Stimulated activated CD8-positive, alpha-beta memory T cell treated with anti-CD3 and anti-CD28 coated beads, Interleukin-4, amount 100 ng/mL, for 4 hours (primary cell): ENCODE measurements at places on chromosomes 5 and 9.
A peak's percentile ranks its signal among the peaks of the same experiment; 100 is the strongest.

DNA sequence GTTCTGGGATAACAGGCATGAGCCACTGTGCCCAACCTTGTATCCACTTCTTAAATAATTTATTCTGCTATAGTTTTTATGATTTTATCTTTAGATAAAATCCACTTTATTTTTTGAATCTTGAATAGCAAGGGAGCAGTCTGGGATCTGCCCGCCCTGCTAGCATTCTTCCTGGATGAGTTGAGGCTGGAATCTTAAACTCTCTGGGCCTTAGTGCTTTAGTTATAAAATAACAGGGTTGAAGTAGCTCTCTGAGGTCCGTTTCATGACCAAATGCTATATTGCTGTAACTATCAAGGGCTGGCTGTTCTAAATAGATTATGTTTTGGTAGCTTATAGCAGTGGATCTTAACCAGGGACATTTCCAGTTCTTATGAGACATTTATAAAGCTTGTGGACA, 20.8 kb downstream of the ACER2 start:
- DNase-seq, result no peak

GRCh38 chr9:29214690-29215253, 1641.5 kb upstream of the C9orf72 start:
- DNase-seq, result no peak

DNA sequence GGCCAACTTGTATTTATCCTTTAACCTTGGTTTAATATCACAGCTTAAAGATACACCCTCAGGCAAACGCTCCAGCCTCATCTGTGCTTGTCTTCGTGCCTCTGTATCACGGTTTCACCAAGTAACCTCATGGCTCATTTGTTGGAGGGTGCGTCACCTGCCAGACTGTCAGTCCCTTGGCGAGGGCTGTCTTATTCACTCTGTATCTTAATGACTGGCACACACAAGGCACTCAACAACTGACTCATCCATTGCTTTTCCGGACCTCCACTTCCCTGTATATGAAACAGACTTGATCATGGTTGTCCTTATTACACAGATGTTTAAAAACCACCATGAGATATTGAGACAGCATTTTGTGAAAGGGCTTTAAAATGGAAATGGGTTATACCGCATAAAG, 28.0 kb downstream of the LCP2 start:
- peak; percentile 43 for DNase-seq

DNA sequence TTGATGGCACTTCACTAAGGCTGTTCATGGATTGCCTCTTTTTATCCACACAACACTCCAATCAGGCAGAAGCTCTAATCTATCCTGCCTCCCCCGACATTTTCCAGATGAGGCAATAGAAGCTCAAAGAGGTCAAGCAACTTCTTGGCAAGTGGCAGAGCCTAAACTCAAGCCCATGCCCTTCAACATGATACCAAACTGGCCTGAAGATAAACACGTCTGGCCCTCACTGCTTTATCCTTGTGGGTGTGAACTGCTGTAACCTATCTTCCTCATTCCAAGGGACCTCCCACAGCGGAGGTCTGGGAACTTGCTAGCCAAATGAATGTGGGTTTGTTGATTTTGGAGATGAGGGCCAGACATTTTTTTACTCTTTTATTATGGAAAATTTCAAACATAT, 9.5 kb downstream of the SLC35A4 start:
- no peak for DNase-seq

DNA sequence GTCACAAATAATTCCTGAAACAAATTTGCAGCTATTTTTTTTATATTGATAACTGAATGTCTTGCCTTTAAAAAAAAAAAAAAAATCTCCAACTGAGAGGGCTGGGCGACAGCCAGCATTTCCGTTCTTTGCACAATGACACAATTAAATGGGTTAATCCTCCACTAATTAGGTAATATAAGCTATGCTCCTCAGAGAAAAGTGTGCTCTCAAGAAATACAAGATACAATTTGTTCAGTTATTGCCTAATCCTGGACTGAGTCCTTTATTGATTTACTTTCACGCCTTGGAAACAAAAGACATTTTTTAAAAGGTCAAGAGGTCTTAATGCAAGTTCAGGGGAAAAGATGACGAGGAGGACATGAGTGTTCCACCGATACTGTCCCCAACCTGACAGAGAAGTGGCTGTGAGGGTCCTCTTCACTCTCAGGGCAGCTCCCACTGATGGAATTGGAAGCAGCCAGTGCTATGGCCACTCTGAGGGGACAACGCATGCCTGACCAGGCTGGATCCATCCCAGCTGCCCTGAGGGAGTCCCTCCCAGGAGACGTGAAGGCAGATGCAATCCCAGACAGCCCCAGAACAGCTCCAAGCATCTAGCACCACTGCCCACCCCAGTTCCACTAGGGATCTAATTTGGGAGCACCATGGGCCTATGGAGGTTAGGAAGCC, 220.7 kb downstream of the GNA14 start:
- no peak for DNase-seq

GRCh38 chr5:146825033-146825432, 53.5 kb downstream of the PPP2R2B start:
- DNase-seq, result no peak

DNA sequence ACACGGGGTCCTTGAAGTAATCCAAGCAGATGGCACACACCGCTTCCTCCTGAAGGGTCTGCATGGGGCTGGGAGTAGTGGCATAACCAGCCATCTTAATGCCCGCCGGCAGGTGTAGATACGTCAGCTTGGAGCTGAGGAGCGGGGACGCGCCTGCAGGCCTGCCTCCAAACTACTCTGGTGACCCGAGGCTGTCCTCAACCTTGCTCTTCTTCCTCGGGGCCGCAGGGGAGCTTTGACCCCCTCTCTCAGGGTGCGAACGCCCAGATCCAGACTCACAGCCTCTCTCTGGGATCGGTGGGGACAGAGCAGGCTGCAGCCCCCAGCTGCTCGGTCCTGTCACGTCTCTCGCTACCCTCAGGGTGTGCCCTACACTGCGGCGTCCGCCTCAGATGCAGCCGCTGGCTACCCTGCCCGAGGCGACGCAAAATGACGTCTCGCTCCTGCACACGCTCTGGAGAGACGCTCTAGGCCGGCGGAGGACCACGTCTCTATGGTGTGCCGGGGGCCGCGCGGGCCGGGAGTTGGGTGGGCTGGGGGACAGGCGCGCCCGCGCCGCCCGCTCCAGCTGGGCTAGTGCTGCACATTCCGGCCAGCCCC, at the start of gene TRIM52:
TSS of gene TRIM52 (minus strand) at position 424 of the 600 bp plus-strand sequence. CDS start at position 94, 330 bp downstream.
- peak; percentile 75 for DNase-seq

DNA sequence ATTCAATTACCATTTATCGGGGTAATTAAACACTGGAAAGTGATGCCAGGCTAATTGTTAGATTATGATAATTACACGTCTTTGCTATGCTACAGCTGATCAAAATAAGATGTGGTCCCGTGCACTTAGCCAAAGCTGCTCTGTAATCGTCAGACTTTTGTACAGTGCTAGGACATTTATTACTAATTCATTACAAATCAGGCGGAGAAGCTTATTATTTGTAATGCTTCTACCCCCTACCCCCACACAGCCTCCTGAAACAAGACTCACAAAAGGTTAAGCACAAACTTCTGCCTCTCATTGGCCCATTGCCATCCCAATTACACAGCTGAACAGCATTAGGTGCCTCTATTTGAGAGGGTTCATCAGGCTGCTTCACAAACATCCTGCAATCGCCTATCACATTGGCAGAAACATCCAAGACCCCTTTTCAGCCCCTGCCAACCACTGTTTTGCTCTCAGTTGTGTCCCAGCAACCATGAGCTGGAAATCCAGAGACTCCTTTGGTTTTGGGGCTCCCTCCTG, 232.7 kb downstream of the EFNA5 start:
- DNase-seq, result no peak

DNA sequence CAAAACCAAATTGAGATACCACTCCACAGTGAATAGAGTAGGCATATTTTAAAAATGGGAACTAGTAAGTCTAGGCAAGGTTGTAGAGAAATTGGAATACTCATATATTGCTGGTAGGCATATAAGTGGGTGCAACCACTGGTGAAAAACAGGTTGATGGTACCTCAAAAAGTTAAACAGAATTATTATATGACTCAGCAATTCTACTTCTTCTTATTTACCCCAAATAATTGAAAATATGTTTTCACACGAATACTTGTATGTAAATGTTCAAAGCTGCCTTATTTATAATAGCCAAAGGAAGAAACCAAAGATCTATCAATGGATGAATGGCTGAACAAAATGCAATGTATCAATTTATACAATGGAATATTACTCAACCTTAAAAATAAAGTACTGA, 79.1 kb downstream of the CDH9 start:
- DNase-seq, result no peak

DNA sequence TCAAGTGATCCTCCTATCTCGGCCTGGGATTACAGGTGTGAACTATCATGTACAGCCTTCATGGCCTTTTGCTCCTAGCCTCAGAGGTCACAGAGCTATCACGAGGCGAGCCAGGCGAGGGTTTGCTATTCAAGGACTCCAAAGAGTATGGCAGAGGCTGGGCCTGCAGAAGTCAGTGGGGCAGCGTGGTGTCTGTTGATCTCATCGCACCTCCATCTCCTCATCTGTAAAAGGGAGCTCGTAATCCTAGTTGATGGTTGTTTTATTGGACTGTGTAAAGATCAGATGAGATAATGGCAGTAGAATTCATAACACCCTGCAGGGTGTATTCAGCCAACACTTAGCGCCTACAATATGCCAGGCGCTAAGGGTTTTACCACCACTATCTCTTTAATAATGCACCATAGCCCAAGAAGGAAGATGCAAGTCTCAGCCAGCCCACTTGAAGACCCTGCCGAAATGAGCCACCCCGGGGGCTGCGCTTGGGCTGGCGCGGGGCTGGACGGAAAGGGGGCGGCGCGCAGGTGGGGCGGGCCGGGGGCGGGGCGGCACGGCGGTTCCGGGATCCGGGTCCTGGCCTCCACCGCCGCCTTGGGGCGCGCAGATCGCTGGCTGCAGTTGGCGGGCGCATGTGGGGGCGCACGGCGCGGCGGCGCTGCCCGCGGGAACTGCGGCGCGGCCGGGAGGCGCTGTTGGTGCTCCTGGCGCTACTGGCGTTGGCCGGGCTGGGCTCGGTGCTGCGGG, at the start of gene GALNT12:
TSS of gene GALNT12 (plus strand) at position 601 of the 744 bp plus-strand sequence. CDS start at position 630, 29 bp downstream.
- peak; percentile 27 for DNase-seq

GRCh38 chr5:68458416-68459021, 243.0 kb downstream of the PIK3R1 start:
- DNase-seq, result no peak

DNA sequence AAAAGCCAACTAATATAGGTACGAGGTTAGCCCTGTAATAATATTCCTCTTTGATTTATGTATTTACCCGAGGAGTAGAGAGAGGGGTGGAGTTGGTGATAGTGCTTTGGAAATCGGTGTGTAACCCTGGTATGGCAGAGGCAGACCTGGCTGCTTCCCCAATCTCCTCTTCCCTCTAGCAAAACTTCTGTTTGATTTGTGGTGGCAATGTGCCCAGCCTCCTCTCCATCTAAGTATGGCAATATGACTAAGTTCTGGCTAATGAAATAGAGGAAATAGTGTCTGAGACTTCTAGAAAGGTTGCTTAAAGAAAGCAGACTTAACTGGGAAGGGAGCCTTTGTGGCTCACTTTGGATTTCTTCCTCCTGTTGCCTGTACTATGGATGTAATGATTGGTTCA, 491.1 kb downstream of the ENC1 start:
- DNase-seq, result no peak

DNA sequence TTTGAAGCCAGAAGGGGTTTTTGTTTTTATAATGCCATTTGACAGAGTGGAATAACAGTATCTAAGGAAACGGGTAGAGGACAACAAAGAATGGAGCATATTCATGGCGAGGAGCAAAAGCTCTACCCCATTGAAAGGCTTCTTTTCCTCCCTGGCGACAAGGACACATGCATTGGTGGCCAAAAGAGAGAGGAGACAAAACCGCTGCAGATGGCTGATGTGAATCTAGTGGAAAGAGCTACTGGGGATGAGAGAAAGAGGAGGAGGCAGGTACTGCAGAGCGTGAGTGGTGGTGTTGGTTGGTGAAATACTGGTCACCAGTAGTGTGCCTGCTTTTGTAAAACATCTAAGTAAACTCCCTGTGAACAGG, 491 bp downstream of the APC start:
- DNase-seq, result no peak

DNA sequence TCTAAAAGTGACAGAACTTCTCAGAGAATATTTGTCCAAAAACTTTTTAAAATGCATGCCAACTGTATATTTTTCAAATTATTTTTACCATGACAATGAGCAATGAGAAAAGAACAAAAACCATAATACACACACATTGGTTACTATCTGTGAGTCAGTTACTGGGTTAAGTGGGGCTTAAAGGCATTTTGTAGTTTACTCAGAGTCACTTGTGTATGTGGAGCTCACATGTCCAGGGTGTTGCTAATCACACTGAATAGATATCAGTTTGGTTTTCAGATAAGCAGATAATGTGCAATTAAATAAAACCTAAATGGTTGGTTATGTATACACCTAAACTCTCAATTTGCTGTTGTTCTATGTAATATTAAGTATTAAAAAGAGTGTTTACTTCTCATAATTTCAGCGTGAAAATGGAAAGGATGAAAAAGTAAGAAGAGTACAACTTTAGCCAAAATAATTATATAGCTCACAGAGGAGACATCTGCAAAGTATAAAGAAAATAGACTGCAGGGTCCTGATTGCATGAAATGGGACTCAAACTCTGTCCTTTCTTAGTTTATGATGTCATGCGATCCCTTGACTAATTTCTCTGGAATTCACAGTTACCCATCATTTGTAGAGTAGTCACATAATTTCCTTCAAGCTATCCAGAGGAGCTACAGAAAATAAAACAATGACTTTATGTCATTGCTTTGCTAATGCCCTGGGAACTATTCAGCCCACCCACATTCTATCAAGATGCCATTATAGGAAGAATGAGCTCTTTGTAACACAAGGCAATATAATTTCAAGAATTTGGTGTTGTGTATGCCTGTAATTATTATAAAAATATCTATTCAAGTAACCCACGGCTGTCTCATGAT, 388.0 kb upstream of the ZNF608 start:
- no peak for DNase-seq

DNA sequence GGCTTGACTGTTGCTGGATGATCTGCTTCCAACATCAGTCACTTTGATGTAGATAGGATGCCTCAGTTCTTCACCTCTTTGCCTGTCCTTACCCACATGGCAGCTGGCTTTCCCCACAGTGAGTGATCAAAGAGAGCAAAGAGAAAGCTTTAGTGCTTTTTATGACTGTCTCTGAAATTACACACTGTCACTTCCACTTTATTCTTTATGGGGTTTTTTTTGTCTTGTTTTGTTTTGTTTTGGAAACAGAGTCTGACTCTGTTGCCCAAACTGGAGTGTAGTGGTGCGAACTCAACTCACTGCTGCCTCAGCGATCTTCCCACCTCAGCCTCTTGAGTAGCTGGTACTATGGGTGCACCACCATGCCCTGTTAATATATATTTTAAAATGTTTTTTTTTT, 32.4 kb upstream of the C5orf24 start:
- no peak for DNase-seq

DNA sequence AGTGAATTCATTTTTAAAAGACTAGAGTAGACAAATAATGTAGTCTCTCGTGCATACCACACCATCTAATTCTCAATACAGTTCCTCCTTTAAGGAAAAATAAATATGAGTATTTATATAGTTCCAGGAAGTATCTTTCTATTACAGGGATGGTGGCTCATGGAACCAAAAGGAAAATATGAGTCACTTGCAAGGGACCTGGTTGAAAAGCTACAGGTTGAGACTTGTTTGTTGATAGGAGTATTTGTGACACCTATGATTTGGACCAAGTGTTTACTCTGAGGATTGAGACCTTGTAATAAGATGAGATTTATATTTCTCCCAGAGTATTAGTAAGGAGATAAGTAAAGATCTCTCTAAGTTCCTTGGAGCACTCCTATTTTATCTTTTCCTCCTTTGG, 67.4 kb downstream of the CDO1 start:
- DNase-seq, result no peak

GRCh38 chr9:70475211-70475610, 60.8 kb upstream of the KLF9 start:
- DNase-seq, result no peak
